ENCODE measurements at places on chromosomes 4 and X.
A peak's percentile ranks its signal among the peaks of the same experiment; 100 is the strongest.

- peak; percentile 45 for DNase-seq
Observed at GRCh38 chr4:124640022-124640730, 72.4 kb downstream of the ANKRD50 start.

- no peak for DNase-seq
Observed at GRCh38 chrX:9518051-9518450, 53.2 kb downstream of the TBL1X start.

DNA sequence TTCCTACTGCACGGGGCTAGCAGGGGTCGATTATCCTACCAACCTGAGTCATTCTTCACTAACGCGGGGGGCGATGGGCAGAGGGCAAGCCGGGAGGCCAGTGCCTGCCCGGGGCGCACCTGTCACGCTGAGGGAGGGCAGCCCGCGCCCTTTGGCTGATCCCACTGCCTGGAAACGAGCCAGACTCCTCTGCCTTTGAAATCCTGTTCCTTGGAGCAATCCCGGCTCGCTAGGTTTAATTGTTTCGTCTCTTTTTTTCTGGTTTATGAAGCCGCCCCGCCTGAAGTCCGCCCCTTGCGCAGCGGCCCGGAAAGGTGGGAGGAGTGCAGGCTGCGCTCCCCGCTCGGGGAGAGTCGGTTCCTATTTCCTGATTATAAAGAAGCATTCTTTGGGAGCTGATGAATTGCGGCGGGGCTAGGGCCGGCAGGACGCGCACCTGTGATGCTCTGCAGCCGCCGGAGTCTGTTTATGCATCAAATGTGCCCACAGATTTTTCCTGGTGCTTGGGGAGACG is 484.2 kb downstream of the BCOR start:
- DNase-seq = no peak

DNA sequence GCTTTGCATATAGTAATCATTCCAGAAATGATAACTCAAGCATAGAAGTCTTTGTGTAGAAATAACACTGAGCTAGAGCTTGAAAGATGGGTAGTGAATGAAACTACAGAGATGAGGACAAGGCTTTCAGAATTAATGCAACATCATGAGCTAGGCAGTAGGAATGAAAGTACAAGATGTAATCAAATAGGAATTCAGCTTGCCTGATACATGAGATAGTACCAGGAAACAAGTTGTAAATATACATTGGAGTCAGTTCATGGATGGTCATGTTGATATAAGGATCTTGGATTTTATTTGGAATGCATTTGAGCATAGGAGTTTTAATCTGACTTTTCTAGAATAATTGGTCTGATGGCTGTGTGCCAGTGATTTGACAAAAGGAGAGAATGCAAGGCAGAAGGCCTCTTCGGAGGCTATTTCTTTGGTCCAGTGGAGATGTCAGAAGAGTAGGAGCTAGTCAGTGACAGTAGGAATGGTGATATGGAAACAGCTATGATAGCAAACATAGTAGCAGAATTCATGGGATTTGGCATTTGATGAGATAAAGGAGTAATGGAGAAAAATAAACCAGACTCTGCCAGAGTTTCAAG is 206.4 kb upstream of the PACRGL start:
- DNase-seq = no peak

- no peak for DNase-seq
Observed at GRCh38 chr4:161629694-161630441, 533.9 kb downstream of the FSTL5 start.

- DNase-seq = no peak
Observed at GRCh38 chrX:129959493-129959832, 23.0 kb upstream of the BCORL1 start.

DNA sequence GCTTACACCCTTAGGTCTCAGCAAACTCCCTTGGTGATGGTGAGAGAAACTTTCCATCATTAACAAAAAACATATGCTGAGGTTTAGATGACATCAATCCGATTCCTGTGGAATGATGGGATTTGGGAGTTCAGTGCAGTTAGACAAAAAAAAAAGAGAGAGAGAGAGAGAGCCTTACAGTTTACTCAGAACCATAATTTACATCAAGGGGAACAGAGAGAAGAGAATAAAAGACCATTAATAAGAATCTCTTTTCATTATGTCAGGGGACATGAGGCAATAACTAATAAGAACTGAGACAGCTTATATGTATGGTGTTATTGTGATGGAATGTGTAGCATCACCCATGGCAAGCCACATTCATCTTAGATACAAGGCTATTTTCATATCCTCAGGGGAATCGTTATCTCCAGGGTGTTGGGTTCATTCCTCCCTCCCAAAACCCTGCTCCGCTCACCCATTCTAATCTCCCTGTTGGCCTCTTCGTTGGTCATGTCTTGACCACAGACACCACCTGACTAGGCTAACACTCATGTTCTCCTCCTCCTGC is 175.7 kb upstream of the MXRA5 start:
- peak; percentile 73 for DNase-seq

DNA sequence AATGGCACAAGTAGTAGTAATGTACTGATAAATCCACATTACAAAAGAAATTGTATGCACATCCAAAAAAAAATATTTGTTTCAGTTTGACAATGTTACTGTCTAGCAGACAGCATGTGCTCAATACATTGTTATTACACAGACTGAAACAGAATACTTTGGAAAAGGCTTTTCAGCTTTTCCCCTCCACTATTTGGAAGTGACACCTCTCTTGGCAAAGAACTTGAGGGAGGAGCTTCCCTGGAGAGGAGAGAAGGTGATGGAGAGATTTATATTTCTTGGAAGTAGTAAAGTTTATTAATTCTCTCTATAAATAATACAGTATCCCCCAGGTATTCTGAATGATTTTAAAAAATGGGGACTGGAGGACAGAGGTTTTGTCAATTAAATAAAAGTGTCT is 131.8 kb downstream of the SCFD2 start:
- no peak for DNase-seq

DNA sequence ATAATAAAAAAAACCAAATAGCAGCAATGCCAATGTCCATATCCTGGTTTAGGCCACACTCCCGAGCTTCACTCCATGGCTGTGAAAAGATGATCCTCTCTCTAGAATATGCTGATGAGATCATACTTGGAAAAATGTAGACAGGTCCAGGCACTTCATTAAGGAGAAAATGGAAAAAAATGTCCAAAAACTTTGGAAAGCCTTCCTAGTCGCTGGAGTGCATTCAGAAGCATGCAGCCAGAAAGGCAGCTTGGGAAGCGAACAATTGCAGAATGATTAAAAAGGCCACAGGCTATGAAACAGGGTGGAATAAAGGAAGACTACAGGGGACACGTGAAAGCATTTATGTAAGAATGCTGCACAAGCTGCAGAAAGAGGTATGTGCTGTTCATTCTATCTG is 165.6 kb upstream of the HCCS start:
- DNase-seq = no peak

DNA sequence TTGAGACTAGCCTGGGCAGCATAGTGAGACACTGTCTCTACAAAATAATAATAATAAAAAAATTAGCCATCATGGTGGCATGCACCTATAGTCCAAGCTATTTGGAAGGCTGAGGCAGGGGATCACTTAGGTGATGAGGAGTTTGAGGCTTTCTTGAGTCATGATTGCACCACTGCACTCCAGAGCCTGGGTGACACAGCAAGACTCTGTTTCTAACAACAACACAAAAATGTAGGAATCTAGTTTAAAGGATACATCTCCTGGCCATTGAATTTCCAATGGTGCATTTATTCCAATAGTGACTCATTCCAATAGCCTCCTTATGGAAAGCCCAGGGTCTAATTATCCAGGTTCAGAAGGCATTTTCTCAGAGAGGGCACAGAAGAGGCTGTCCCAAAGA is 21.9 kb upstream of the HERC6 start:
- no peak for DNase-seq

DNA sequence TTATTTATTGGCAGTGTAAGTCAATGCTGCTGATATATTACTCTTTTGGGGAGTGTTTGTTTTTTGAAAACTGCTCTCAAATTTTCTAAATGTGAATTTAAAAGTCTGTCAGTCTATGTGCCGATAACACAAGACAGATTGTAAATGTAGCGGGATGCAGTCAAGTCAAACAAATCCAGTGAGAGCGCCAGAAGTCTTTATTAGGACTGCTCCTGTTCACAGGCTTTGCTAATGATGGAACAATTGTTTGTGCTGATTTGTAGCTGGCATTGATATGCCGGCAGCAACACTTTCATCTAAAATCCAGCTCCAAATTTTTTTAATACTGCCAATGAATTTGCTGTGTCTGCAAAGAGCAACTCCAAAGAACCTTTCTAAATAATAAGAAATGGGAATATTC is 78.7 kb upstream of the TET2 start:
- DNase-seq = no peak

DNA sequence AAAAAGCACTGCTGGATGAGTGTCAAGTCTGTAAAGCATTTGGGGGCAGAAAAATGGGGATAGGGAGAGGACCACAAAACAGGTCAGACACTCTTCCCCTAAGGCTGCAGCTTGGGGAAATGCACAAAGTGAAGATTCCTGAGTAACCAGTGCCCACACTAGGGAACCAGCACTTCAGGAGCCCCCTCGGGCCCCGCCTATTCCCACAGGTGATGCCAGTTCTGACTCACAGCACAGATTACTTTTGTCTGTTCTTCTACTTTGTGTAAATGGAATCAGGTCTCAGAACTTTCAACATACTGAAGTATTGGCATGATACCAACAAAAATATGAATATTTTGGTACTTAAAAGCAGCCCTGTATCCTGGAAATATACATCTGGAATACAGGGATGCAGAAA is 112.5 kb downstream of the ADRA2C start:
- no peak for DNase-seq

GRCh38 chr4:155616117-155616516 is 50.5 kb upstream of the GUCY1A1 start:
- DNase-seq = no peak

DNA sequence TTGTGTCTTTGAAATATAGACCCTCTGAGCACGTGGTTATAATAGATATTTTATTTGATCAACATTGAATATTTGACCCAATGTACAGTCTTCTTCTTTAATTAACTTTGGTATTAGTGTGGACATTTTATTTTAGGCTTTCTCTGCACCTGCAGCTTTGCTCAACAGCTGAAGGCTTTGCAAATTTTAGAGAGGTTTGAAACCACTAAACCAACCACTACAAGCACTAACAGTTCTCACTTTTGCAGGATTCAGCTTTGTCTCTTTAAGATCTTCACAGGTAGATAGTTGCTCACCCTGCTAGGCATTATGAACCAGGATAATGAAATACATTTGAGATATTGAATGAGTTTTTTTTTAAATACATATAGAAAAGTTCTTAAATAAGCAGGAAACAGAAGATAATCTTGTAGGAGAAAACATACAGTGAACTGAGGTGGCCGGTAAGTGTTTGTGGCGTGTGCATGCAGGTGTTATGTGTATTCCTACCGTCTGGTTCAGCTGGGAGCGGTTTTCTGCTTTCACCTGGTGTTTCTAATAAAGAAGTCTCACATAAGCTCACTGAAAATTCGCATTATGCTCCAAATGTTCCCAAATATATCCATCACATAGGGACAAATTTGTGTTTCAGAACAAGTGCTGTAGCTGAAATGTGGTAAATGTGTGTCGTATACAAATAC is 1508.3 kb upstream of the TENM3 start:
- no peak for DNase-seq

DNA sequence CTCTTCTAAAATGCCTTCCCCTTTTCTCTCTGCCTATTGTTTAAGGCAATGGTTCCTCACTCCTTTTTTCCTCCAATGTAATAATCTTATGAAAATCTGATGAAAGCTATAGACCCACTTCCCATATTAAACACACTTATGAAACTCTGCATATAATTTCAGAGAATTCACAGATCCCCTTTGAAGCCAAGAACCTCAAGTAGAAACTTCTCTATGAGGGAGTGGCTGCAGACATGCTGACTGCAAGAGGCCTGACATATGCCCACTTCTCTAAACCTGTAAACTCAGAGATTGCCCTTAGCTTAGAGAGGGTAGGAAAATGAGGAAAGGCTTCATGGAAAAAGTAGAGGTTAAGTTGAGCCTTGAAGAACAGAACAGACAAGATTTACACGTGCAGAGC is 37.6 kb downstream of the TAB3 start:
- DNase-seq = no peak

GRCh38 chrX:55007656-55008055 is 7.5 kb downstream of the APEX2 start:
- DNase-seq = peak; percentile 40

DNA sequence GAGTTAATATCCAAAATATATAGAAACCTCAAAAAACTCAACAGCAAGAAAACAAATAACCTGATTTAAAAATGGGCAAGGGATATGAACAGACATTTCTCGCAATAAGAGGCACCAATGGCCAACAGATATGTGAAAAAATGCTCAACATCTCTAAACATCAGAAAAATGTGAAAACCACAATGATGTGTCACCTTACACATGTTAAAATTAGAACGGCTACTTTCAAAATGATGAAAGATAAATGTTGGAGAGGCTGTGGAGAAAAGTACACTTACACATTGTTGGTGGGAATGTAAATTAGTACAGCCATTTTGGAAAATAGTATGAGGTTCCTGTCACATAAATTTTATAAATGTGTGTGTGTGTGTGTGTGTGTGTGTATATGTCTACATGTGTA is 731.3 kb downstream of the DMD start:
- DNase-seq = no peak

DNA sequence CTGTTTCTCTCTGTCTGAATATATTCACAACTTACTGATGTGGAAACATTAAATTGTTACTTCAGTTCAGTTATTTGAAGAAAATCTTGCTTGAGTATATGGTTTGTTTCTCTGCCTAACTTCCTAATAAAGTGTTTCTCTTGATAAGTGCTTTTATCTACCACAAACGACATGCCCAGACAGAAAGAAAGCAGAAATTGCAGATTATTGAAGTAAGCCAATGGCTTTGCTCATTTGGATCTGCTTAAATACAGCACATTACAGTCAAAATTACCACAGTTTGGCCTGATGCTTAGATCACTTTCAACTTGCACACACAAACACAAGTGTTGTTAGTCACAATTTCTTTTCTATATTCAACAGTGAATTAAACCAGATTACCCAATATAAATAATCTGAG is 68.0 kb downstream of the ATOH1 start:
- no peak for DNase-seq

GRCh38 chr4:38948551-38948950 is 80.9 kb downstream of the FAM114A1 start:
- DNase-seq = peak; percentile 88

DNA sequence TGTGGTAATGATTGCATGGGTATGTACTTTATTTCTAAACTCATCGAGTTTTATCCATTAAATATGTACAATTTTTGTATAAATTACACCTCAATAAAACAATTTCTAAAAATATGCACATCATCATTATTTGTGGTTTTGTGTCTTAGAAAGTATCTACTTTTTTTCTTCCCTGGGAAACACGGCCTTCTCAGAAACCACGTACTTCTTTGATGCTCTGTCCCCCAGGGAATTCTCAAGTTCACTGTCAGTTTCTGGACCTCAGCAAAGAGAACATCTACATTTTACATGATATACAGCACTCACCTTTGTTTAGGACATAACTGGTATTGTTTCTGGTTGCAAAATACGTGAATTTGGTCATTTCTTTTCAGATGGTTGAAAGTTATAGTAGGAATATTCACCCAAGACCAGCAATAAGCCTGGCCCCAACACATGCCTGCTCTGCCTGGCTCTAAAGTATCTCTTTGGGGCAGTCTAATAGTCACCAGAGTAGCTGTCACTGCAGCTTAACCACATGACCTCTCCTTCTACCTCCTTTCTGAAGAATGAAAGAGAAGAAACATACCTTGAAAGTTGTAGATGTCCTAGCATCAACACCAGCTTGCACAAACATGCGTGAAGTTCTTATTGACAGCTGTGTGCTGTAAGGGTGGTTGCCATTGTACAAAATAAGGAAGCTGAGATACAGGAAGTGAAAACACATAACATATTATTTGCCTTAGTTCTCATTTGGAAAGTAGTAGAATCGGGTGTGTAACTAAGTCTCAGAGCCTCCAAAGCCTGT is 48.4 kb upstream of the SPANXN4 start:
- DNase-seq = no peak

GRCh38 chrX:126393284-126393683 is 159.3 kb downstream of the DCAF12L1 start:
- no peak for DNase-seq

All from stromal cell of bone marrow (primary cell).